ENCODE measurements at places on chromosomes 4 and X.

GRCh38 chr4:24144381-24144780 lies 254.5 kb upstream of the PPARGC1A start:
- DNase-seq = no peak

DNA sequence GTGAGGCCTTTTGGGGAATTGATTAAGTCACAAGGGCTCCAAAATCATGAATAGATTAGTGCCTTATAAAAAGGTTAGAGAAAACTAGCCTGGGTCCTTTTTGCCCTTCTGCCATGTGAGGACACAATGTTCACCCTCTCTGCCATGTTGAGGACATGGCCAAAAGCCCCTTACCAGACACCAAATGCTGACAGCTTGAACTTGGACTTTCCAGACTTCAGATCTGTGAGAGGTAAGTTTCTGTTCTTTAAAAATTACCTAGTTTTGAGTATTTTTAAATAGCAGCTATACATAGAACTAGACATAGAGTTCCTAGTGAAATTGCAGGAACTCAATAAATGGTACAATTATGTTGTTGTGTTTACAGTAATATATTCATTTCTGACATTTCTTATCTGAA lies 1214.4 kb downstream of the ADGRL3 start:
- DNase-seq = no peak

DNA sequence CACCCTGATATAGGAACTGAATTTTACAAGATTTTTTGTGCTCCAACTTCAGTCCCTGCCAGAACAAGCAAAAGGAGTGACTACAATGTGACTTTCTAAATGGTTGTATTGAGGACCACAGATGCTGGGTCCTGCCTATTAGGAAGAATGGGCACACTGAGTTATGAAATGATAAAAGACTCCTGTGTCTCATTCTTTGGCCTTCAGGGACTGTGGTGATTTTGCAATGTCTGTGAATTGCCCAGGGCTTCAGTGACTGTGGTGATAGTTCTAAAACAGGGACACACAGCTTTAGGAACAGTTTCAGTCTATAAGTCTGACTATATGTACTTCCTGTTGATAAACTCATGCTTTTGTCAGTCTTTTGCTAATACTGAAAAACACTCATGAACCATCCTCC lies 210.2 kb downstream of the DMD start:
- no peak for DNase-seq

GRCh38 chrX:138057883-138058282 lies 492.0 kb downstream of the ZIC3 start:
- DNase-seq = no peak

GRCh38 chrX:148670277-148670676 lies 169.9 kb downstream of the AFF2 start:
- no peak for DNase-seq

DNA sequence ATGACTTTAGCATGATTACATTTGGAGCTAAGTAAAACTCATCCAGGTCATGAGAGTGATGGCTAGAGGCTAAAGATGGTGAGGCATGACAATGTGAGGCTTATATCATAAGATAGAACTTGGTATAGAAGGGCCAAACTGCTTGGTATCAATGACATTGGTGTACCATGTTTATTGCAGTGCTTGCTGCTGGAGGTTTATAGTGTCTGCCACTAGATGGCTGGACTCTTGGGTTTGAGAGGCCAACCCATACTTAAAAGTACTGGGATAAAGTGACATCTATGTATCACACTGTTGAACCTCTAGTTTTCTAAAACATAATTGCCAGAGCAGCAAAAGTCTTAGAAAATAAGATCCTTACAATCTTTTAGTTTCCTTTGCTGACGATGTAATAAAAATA lies 83.0 kb upstream of the TACR3 start:
- DNase-seq = no peak

DNA sequence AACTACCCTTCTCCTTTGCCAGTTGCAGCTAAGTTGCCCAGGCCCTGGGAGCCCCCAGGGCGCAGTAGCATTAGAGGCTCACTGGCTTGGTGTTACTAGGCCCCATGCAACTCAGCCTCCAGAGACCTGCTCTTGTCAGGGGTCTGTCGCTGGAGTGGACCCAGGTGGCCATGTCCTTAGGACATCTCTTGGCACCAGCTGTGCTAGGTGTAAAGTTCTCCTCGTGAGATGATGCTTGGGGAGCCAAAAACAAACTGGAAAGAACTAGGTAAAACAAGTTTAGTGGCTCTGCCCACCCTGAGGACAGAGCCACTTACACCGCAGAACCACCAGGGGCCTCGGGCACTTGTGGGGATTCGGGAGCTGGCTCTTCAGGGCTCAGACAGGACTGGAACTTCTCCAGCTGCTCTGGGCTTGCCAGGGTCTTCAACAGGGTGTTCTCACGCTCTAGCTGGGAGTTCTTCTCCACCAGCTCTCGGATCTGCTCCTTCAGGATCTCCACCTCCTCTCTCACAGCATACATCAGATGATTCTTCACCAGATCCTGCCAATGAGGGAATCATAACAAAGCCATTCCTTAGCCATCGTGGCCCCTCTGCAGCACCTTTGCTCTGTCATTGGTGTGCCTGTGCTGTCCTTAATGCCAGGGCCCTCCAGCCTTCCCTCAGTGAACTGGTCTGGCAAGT lies 61.2 kb downstream of the TSC22D3 start:
- DNase-seq = no peak

GRCh38 chrX:103249805-103250204 lies 5.2 kb downstream of the TCEAL8 start:
- no peak for DNase-seq

DNA sequence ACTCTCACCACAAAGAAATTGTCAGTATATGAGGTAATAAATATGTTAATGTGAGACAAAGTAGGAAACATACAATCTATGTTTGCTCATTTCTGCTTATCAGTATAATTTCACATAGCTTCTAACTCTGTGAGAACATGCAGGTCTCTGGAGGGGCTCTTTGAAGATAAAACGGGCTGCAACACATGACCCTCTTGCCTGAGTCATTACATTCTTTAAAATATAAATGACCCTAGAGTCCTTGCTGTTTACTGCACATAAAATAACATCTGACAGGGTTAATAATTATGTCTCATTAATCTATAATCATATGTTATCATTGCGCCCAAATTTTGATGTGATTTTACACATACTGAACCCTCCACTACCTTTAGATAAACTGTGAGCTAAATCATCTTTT lies 681.5 kb downstream of the ARAP2 start:
- no peak for DNase-seq

DNA sequence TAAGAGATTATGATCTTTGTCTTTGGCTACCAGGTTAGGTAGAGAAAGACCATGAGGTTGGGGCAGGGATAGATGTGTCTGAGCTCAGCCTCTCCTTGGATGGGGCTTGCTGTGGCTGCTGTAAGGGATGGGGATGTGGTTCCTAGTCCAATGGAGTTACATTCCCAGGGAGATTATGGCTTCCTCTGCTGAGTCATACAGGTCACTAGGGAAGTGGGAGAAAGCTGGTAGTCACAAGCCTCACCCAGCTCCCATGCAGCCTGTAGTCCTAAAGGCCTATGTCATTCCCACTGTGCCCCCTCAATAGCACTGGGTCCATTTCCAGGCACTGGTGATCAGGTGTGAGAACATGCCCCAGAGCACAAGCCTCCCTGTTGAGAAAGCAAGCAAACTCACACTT lies 70.6 kb upstream of the CENPE start:
- DNase-seq = no peak

DNA sequence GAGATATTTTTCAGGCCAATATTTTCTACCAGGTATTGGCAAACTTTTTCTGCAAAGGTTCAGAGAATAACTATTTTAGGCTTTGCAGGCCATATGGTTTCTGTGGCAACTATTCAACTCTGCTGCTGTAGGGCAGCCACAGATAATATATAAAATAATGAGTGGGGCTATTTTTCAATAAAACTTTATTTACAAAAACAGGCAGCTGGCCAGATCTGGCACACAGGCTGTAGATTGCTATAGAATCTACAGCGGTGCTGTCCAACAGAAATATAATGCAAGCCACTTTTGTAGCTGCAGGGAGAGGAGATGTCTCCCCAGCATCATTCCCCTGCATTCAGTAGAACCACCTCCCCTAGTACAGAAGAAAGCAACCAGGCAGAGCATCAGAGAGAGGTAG lies 97.6 kb upstream of the BCOR start:
- DNase-seq = no peak

DNA sequence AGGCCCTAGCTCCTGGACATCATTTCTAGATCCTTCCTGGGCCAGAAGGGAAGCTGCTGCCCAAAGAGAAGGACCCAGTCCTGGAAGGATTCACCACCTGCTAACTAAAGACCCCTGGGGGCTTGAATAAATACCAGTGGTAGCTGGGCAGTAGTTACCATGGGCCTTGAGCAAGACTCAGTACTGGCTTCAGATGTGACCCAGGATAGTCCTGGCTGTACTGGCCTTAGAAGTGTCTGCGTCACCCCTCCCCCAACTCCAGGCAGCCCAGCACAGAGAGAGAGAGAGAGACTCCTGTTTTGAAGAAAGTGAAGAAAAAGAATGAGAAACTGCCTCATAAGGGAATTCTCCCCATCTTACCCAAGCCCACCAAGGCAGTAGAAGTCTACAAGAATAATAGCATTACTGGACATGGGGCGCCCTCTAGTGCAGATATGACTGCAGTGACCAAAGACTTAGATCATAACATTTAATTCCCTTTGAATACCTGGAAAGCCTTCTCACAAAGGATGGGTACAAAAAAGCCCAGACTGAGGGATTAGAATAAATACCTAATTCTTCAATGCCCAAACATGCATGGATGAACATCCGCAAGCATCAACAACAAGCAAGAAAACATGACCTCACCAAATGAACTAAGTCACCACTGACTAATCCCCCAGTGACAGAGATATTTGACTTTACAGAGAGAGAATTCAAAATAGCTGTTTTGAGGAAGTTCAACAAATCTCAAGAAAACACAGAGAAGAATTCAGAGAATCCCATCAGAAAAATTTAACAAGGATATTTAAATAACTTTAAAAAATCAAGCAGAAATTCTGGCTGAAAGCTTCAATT lies 171.8 kb downstream of the HNRNPD start:
- peak; percentile 0 for DNase-seq

DNA sequence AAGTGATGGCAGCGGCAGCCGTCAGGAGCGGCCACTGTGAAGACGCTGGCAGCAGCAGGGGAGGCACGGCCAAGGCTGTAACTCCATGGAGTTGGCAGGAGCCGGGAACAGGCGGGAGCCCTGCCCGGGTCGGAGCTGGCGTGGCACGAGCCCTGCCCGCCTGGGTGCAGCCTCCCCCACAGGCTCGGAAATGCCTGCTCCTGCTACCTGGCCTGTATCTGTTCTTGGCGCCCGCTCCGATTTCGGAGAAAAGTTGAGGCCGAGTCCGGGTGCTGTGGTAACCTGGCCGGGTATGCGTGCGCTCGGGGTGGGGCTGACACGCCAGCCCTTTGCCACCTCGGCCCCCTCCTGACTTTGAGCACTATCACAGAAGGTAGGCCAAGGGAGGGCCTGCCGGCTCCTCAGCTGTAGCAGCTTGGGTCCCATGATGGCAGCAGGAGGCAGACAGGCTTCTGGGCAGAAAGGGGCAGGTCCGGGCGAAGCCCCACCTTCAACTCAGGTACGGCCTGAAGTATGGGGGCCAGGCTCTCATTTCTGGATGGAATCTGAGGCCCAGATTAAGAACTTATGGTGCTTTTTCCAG lies 51.2 kb upstream of the SHISA3 start:
- no peak for DNase-seq

DNA sequence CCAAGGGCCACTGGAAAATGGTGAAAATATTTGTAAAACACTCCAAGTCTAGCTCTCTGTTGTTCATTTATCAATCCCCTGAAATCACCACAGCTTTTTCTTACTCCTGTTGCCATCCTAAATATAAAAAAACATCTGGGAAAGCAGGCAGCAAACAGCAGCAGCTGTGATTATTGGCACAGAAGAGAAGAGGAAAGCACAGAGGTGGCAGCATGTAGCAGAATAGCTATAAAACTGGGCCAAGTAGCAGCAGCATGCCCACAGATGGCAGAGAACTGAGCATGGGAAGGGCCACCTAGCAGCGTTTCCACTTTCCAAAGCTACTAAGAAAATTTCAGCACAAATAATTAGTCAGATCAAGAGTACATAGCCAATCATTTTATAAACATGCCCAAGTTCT lies 307.2 kb downstream of the SLC7A11 start:
- DNase-seq = peak; percentile 61

DNA sequence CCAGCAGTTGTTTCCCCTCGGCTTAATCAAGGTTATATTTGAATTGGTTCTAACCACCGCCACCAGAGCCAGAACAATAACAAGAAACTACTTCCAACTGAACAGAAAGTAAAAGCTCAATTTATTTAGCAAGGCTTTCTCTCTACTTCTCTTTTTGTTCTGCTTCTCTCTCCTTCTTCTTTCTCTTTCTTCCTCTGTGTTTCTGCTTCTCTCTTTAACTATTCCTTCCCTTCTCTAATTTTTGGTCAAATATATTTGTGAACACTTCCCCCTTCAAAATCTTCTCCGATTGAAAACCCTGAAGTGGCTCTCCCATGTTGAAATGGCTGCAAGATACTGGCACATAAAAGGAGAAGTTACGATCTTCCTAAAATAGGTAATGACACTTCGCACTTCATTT lies 1195.9 kb upstream of the PRKX start:
- DNase-seq = no peak

DNA sequence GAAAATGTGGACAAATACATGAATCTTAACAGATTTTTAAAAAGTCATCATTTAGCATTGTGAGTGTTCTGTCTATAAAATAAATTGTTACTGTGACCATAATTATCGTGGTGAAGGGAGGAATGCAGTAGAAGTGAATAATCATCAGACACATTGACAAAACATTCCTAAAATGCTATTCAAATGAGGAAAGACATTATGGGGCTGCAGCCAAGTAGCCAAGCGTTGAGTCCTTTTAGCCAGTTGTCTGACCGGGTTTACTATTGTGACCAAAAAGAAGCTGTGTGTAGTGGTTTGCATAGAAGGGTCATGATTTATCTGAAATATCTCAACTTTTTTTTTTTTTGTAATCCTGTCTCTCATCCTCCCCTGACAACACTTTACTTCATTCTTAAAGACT lies 19.5 kb downstream of the WWC2 start:
- no peak for DNase-seq

- DNase-seq = no peak
These were observed 83.8 kb downstream of the STOX2 start for GRCh38 chr4:183988874-183989273.

DNA sequence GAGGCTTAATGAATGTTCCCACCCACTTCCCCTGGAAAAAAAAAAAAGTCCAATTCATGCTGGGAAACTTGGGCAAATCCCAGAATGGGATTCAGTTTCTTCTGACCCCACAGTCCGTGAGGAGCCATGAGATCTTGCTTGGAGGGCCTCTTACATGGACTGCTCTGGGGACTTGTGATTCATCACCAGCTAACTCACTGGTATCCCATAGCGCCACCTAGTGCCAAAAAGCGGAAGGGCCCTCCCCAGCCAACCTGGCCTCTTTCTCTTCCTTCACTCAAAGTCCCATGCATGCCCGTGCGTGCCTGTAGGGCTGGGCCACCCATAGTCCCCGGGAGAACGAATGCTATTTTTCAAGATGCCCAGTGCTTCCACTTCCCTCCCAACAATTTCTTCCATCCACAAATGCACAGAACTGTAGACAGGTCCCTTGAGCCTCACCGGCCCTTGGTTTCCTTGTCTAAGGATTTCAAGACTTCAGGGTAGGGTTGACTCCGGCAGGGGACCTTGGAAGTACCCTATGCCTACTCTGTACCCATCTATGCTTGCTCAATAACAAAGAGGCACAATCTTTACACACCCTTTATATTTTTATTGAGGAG lies 5.1 kb downstream of the RTL5 start:
- DNase-seq = peak; percentile 85

- no peak for DNase-seq
These were observed 50.9 kb upstream of the RAP1GDS1 start for GRCh38 chr4:98210281-98210680.
